ENCODE measurements at places on chromosomes 7 and 10.

DNA sequence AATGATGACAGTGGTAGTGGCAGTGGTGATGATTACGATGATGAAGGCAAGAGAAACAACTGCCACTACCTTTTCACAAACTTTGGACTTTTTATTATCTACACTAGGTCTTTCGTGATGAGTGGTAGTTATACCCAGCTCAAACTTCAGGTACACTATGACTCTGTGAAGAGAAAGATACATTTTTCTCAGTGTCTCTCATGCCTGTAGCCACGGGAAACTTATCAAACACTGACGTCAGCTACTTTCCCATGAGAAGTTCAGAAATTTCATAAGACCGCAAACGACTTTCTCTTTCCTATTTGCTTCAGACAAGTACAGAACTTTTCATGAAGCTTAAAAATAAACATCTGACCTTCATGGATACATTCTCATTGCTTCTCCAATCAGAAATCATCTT is 57.0 kb downstream of the CALD1 start:
- no peak for DNase-seq

DNA sequence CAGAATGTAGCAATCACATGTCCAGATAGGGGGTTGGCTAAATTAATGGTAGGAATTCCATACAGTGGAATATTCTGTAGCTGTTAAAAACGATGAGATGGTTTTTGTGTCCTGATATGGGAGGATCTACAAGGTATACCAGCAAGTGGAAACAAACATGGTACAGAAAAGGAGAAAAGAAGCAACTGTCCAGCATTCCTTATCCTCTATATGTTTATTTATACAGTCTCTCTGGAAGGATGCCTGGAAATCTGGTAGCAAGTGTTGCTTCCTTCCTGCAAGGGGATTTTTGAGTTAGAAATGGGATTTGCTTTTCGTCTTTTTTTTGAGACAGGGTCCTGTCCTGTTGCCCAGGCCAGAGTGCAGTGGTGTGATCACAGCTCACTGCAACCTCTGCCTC is 19.3 kb downstream of the IL15RA start:
- DNase-seq = no peak

DNA sequence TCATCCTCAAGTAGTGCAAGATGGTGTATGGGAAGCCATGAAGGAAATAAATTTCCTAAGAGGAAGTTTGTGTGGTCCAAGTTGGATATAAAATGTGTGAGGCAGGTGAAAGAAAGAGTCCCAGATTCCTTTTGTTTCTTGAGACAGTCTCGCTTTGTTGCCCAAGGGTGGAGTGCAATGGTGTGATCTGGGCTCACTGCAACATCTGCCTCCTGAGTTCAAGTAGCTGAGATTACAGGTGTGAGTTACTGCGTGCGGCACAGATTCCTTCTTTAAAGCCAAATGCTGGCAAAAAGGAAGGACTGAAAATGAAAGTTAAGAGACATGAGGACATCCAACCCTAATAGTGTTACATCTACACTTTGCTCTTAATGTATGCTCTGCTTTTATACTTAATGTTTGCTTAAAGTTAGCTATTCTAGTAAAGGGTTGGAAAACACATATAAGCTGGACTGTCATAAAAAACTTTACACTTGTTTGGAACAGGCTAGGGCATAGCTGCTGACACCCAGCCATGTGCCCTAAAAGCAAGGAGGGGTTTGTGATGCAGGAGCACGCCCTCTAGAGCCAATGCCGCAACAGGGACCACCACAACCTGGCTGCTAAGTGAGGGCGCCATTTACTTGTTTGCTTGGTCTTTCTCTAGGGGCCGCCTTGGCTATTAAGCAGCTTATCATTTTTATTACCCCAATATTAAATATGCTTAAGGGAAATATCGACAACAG is 34.5 kb downstream of the CLEC2L start:
- no peak for DNase-seq

DNA sequence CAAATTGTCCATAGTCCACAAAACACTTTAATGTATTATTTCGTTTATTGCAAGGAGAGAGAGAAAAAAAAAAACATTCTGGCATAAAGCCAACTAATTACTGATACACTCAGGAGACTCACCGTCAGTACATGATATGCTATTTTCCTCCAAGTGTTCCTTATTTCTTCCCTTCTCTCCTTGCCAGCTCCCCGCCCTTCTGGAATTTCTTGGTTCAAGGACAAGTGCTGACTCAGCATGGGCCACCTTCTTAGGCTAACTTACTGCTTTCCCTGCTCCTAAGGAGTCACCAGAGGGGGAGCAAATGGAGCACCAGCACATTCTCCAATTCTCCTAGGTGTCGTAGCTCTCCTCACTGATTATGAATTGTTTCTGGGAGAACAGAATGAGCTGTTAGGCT is 133.8 kb upstream of the HDAC9 start:
- DNase-seq = no peak

DNA sequence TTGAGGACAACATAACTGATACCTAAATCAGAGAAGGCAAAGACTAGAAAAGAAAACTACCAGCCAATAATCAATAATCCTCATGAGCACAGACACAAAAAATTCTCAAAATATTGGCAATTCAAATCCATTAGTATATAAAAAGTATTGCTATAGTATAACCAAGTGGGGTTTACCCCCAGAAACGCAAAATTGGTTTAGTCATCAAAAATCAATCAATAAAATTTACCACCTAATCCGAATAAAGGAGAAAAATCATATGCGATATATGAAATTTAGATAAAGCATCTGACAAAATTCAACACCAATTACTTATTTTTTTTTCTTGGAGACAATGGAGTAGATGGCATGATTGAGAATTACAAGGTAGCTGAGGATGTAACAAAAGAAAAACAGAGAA is 11.2 kb upstream of the ING3 start:
- DNase-seq = no peak

GRCh38 chr7:39890411-39890810 is 59.6 kb upstream of the CDK13 start:
- DNase-seq = no peak

- DNase-seq = no peak
These were observed 124.4 kb downstream of the CLEC2L start for GRCh38 chr7:139647814-139648390.

- DNase-seq = no peak
These were observed 11.8 kb upstream of the SGPL1 start for GRCh38 chr10:70803775-70804420.

GRCh38 chr7:155998766-155999630 is 186.7 kb upstream of the SHH start:
- DNase-seq = no peak

DNA sequence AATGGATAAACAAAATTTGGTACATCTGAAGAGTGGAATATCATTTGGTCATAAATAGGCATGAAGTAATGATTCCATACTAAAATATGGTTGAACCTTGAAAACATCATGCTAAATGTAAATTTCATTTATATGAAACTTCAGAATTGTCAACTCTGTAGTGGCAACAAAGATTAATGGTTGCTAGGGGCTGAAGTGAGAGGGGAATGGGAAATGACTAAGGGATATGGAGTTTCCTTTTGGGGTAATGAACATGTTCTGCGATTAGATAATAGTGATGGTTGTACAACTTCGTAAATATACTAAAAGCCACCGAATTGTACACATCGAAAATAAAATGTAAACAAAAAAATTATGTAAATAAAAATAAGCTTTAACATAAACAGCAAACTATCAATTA is 384.1 kb upstream of the STEAP1 start:
- no peak for DNase-seq

DNA sequence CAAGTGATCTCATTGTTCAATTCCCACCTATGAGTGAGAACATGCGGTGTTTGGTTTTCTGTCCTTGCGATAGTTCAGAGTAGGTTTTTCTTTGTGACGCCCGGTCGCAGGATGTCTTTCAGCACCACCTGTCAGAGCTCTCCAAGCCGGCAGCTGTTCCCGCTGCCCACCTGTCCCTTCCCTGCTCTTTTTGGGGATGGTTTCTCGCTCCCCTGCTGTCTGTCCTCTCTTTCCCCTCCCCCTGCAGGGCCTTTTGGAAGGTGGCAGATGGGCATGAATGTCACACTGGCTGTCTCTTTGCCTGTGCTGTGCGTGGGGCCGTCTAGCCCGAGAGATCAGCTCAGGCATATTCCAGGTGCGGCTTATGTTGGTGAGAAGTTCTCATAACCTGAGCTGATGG is 137.0 kb downstream of the GRK5 start:
- no peak for DNase-seq

Measured in hematopoietic multipotent progenitor cell treated with erythropoietin and hydrocortisone succinate and interleukin-3 and kit ligand, for 8 days (in vitro differentiated cells).